Stimulated activated CD4-positive, alpha-beta T cell treated with anti-CD3 and anti-CD28 coated beads, Interleukin-4, amount 100 ng/mL, for 1 hour (primary cell): ENCODE measurements at places on chromosomes 4 and X.

GRCh38 chrX:155070663-155070974 lies 317 bp downstream of the CMC4 start:
- no peak for DNase-seq

DNA sequence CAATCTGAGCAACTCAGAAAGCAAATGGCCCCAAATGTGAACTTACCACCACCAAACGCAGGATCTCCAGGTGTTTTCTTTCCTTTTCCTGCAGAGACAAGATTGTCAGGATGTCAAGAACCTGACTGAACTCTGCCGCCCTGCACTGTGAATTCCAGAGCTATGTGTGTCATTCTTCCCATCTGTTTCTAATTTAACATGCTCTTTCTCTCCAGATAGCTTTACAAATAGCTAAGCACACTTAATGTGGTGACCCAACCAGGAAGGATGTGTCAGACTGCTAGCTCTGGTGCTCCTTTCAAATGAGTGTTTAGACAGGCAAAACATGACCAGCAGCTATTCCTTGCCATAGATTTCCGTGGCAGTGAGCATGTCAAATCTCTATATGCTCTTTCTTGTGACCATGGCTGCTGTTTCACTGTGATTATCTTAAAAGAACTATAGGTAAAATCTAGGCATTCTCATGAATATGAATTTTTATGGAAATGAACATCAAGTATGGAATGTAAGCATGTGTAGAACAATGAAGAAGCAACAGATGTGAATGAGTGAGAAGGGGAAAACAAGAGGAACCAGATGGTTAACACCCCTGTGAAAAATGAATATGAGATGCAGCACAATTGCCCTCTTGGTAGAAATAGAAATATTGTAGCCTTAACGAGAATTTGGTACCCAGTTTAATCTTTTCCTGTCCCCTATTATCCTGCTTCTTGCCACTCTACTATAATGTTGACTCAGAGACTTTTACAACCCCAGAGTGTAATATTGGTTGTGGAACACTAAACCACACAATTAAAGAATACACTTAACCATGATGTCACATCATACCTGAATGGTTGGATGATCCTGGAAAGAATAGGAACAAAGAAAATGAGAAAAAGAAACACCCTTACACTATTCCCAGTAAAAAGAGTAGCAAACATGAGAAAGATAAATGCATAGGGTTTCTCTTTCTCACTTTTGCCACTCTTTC lies 247.8 kb upstream of the DKK2 start:
- DNase-seq: no peak

DNA sequence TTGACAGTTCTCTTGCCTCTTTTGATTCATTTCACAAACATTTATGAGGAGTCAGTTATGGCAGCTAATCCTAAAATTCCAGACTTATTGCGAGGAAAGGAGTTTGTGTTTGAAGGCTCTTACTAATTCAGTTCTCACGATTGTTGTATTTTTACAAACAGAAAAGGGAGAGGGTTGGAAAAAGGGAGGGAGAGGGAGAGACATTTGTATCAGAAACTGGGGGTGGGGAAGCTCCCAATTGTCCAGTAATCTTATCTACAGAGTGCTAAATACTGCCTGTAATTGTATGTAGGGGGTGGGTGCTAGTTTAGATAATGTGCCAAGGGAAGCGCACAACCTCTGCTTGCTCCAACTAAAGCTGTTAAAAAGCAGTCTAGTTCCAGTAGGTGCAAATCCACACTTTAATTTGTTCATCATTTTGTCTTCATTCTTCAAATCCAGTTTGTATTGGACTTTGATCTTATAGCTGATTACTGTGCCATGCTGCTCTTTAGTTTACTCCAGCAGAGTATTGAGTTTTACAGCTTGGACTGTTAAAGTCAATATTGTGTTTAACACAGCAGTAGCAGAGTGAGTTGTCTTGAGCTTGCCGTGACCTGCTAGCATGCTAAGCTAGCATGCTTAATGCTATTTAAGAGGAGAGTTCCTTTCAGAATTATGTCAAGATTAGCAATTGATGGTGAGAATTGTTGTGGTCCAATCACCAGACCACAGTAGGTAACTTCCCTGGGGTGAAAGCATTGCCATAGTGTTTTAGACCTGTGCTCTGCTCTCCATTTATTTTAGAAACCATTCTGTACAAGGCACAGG lies 13.9 kb downstream of the FNIP2 start:
- DNase-seq: no peak

DNA sequence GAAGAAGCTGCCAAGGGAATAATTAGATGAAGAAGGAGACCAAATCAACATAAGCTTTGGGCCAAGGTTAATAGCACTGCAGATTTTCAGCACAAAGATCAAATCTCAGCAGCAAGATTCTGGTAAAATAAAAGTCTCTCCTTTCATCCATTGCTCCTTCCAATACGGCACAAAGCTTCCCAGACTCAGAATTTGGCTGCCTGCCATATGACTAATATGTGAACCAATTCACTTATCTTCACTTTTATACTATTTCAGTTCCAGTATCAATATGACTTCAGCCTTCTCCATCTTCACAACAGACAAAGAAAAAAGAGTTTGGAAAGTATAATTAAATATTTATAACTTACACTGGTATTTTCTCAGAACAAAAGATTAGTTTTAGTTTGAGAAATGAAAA lies 978.3 kb upstream of the GRID2 start:
- no peak for DNase-seq

- DNase-seq: no peak
These were observed 1.3 kb upstream of the EOLA2 start for GRCh38 chrX:149939655-149939904.

GRCh38 chrX:55169782-55170181 lies 50.4 kb upstream of the PAGE5 start:
- DNase-seq: no peak

- peak; percentile 70 for DNase-seq
These were observed 1.2 kb downstream of the CPEB2 start for GRCh38 chr4:15003401-15003890.

GRCh38 chrX:154805696-154806091 lies 409 bp upstream of the MPP1 start:
- DNase-seq: no peak

DNA sequence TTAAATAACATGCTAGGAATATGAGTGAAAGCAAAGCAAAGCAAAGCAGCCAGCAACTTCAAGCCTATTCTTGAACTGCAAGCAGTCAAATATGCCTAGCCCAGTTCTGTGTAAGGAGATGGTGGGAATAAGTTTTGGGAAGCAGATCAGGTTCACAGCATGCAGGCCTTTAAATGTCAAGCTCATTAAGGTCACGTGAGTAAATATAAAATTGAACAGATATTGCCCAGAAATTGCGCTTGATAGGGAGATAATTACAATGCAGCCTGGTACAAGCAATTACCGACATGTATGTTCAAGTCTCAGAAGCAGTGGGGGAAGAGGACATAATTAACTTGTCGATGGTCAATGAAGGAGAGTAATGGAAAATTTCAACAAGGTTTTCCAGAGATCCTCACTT lies 6.0 kb downstream of the GNPDA2 start:
- no peak for DNase-seq

GRCh38 chr4:20042769-20043168 lies 208.9 kb upstream of the SLIT2 start:
- no peak for DNase-seq

DNA sequence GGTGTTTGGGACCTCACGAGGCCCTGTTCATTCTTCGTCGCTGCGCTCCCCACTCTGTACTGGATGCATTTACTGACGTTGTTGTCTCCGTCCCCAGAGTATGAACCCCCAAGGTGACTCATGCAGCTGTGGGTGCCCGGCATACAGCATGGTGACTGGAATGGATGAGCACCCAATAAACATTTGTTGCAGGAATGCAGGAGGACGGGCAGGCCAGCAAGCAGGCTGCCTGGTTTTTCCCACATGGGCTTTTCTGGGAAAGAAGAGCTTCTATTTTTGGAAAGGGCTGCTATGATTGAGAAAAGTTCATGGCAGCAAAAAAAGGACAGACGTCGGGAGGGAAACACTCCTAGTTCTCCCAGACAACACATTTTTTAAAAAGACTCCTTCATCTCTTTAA lies 893 bp upstream of the SOD3 start:
- DNase-seq: no peak

- DNase-seq: no peak
These were observed 342.3 kb upstream of the GALNT7 start for GRCh38 chr4:172826346-172826745.

DNA sequence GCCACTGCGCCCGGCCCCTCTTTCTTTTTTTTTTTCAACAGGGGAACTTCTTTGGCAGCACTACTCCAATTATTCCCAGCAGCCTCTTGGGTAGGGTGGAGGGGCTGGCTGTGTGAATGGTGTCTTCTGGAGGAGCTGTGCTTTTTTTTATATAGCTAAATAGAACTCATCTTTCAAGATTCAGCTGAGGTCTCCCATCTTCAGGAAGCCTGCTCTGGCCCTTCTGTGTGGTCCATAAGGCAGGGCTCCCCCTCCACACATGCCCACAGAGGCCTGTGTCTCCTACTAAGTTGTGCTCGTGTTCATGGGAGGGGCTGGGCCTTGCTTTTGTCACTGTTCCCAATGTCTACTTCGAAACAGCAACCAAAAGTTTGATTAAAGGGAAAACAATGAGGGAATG lies 116.8 kb downstream of the AFAP1 start:
- DNase-seq: no peak

- no peak for DNase-seq
These were observed 2.8 kb downstream of the ARMCX2 start for GRCh38 chrX:101656817-101657216.

DNA sequence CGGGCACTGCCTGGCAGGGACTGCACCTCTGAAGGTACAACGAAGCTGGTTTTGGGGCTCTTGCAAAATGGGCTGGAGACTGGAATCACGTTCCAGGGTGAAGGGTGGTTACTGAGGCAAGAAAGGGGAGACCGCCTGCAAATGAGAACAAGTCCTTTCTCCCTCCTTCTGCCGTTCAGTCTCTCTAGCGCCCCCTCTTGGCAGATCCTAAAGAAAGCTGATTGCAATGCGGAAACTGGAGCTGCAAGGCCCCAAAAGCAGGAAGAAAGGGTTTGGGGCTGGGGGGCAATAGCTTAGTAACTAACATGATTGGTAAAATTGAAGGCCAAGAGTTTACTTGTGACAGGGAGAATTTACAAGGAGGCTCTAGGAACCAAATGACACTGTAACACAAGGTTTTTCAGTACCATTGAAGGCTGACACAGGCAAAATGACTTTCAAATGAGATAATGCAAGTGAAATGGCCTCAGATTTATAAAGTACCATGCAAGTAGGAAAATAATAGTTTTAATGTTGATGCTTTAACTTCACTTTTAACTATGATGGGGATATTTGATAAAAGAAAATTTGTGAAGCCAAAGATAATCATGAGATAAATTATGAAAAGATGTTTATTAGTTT lies 222.7 kb upstream of the HAND2 start:
- DNase-seq: no peak

DNA sequence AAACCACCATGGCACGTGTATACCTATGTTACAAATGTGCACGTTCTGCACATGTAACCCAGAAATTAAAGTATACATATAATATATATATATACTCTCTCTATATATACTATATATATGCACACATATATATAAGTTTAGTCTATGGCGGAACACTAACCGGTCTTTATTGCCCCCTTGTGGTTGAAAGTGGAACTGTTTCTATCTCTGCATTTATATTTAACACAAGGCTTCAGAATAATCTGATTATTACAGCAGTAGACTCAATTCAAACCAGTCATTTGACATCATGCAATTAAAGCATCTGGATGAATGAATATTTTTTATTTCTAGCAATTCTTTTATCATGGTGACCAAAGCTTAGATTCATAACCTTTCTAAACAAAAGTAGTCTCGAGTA lies 14.6 kb downstream of the RAB9B start:
- no peak for DNase-seq

DNA sequence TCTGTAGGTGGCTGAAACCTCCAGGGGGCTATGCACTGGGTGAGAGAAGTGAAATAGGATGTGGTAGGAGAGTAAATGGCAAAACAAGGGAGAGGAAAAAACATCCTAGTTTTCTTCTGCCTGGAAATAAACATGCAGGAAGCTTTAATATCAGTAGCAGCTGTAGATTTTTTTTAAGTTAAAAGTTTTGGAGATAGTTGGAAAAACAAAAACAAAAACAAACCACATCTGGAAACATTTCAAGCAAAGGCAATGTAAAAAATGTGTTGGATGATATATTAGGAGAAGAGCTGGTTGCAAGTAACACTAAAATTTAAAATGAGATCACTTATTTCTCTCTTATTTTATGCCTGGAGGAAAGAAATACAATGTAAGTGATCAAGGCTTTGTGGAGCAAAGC lies 388.0 kb downstream of the SPRY1 start:
- no peak for DNase-seq

- no peak for DNase-seq
These were observed 34.6 kb downstream of the KLHL15 start for GRCh38 chrX:23992431-23992830.

- no peak for DNase-seq
These were observed 130.1 kb downstream of the PDE5A start for GRCh38 chr4:119498527-119498926.
